ENCODE measurements at places on chromosomes 11 and 22.

DNA sequence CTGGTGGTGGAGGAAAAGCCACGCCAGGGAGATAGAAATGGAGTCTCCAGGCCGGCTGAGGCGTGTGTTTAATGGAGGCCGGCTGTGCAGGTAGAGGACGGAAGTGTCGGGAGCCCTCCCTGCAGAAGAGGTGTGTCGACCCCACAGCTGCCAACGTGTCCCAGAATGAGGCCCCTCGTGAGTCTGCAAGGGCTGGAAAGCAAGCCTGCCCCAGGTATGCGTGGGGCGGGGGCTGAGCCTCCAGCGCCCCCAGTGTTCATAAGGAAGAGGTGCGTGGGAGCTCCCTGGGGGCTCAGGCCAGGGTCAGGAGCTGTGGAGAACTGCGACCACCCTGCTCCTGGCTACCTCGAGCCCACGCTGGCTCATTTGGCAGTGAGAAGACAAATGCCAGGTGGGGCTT is 38.0 kb upstream of the JAM3 start:
- no peak for DNase-seq

- no peak for DNase-seq
These were observed 10.7 kb downstream of the DGCR8 start for GRCh38 chr22:20090730-20091240.

GRCh38 chr11:65439331-65440181 is 17.0 kb downstream of the NEAT1 start:
- no peak for DNase-seq

DNA sequence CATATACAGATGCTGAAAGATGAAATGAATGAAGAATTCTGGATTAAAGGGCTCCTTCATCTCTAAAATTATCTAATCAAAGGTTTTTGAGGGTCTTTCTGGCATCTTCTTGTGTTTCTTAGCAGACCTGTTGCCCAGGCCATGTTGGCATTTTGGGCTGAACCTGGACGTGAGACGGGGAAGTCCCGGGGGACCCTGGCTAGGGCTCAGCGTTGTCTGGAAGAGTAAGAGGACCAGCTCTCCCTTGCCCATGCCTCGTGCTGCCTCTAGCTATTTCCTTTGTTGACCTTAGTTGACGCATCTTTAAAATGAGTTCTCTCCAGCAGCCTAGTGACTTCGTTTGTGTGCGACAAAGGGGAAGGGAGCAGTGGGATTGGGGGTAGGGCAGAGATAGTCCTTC is 152.2 kb downstream of the ST3GAL4 start:
- DNase-seq: no peak

DNA sequence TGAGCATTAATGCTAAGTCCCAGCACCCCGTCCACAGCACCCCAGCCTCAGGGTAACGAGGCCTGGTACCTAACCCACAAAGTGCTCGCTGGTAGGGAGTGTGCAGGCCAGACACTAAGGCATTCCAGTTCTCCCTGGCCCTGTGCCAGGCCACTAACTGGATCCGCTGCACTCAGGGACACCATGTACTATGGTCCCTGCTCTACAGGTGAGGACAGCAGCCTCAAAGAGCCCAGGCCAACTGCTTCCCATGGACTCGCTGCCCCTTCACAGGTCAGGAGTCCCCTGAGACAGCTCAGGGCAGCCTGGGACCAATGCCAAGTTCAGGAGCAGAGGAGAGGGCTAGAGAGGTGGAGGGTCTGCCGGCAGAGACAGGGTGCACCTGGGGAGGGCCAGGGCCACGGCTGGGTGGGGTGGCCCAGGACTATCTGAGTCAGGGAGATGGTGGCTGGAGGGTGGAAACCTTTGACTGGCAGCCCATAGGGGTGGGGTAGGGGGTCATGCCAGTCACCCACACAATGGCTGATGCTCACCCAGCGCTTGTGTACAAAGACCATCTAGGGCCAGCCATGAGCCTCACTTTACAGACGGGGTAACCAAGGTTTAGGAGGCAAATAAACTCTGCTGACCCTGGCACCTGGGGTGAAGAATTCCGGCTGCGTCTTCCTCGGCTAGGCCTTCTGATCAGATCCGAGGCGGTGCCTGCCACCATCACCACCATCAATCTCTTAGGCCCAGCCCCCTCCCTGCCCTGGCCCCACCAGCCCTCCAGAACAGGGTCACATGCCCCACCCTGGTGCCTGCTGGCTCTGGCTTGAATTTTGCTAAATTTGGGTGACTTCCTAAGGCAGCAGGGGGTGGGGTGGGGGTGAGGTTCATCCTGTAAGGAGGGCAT is 5.6 kb downstream of the OSBPL5 start:
- DNase-seq: no peak

- no peak for DNase-seq
These were observed 72.1 kb upstream of the SLC22A12 start for GRCh38 chr11:64518928-64519327.

- DNase-seq: no peak
These were observed 60.2 kb downstream of the SMIM38 start for GRCh38 chr11:69215784-69216415.

DNA sequence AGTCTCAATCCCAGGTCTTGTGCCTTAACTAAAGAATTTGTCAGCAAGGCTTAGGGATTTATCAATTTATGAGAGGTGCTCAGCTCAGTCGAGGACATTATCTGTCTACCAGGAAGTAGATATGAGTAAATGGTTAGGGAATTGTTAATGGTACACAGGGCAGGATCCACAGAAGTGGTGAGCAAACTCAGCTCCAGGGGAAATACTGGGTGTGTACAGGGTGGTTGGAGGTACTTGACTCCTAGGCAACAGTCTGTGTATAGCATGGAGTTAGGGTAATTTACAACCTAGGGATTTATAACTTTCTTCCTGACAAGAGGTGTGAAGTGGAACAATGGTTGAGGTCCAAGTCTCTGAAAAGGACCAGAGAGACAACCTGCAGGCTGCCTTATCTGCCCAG is 123.4 kb upstream of the OR9Q1 start:
- DNase-seq: no peak

DNA sequence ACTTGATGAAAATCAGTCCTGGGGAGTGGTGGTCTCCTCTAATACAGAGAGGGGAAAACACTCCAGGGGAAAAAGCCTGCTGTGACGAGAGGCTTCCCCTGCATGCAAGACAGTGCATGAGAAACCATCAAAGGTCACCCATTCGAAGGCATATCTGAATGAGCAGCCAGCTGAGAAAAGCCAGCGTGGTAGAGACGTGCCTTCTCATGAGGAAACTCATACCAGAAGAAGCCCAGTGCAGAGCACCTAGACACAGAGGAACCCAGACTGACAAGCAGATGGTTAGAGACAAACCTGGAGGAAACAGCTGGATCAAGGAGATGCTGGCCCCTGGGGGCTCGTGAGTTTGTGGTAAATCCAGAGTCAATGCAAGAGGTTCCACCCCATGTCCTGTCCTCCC is 534.8 kb downstream of the BRD1 start:
- no peak for DNase-seq

GRCh38 chr11:70364745-70365543 is 33.4 kb upstream of the CTTN start:
- DNase-seq: peak; percentile 31

- DNase-seq: no peak
These were observed 128.2 kb downstream of the SGSM3 start for GRCh38 chr22:40498420-40499208.

DNA sequence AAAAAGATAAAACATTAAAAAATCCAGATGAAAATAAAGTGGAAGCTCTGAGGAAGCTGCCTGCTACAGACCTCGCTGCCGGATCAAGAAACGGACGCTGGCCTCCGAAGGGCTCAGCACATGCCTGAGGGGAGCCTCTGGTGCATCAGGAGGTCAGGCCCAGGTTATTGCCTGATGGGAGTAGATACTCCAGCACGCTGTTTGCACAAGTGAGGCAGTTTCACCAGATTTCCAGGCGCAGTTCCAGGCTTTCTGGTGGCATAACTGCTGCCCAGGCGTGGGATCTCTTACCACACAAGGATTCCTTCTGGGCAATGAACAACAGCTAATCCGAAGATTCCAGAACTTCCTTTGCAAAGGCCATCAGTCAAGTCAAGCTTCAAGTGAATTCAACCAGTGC is 154.2 kb downstream of the MPPED1 start:
- no peak for DNase-seq

- peak; percentile 70 for DNase-seq
These were observed 21.2 kb downstream of the PTPRJ start for GRCh38 chr11:48001438-48002021.

DNA sequence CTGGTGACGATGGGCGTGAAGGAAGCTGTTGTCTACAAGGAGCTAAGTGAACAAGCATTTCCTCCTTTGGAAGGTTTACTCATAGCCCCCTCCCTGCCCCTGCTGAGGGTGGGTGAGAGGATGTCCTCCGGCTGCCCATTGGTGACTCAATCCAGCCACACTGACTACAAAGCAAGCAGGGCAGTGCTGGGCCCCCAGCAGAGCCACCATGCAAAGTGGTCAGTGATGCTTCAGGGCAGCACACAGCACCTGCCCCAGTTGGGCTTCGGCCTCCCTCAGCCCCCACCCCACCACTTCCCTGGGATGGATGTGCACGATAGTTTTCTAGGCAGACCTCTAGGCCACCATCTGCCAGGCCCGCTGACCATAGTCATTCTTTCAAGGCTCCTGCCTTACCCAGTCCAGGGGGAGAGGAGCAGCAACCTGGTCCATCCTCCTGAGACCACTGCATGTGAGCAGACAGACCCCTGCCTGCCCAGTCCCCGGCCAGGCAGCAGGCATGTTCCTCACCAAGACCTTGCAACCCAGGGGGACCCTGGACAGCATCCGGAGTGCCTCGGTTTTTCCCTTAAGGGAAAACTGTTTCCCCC is 125.1 kb downstream of the BCR start:
- DNase-seq: no peak

DNA sequence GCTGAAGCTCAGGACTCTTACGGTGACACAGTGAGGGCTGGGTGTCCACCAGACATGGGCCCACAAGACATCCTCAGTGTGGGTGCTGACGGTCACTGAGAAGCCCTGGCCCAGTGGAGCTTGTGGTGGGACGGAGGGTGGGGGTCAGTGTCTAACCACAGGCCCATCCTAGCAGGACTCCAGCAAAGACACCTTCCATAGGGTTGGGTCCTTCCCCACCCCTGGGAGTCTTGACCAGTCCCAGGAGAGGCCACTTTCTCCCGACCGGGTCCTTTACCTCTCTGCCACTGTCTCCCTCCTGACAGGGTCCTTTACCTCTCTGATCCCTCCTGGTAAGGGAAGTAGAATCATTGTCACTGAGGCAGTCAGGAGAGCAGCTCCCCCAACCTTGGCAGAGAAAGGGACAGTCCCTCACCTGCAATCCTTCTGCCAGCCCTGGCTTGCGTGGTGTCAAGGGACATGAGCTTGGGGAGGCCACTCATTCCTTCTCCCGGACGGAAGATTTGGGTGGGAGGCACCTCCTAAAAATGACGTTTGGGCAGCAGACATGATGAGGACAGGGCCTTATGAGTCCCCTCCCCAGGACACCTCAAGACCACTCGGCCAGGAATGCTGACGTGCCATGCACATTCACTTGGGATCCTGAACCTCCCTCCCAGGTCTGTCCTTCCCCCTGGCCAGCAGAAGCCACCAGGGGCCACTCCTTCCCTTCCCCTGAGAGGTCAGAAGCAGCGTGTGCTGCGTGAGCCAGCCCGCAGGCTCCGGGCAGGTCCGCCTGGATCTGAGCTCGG is 91.5 kb upstream of the FGF3 start:
- no peak for DNase-seq

DNA sequence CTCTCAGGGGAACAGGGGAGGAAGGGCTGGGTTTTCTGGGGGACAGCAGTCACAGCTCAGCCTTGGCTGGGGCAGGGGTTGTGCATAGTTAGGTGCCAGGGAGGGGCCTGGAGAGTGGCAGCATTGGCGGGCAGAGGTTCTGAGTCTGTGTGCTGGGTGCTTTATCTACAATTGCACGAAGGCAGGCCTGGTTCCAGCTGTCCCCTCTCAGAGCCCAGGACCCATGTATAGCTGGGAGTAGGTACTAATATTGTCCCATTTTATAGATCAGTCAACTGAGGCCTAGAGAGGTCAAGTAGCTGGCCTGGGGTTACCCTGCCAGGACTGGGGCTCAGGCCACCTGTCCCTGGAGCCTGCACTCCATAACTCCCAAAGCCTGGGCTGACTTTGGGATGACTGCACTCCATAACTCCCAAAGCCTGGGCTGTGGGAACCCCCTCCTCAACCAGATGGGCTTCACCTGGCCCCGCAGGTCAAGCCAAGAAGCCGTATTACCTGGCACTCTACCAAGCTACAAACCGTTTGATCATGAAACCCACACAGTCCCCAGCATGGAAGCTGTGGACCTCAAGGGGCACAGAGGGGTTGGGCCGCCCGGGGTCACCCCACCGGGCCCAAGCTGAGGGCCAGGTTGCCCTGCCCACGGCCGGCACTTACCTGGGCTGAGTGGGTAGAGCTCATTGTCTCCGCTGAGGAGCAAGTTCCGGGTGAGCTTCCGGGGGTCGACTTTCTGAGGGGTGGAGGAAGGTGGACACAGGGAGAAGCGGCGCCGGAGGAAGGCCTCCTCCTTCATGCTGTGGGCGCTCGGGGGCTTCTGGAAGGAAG is 36.5 kb downstream of the OSBPL5 start:
- no peak for DNase-seq

- DNase-seq: no peak
These were observed 5.7 kb downstream of the SLC39A13 start for GRCh38 chr11:47413908-47414684.

DNA sequence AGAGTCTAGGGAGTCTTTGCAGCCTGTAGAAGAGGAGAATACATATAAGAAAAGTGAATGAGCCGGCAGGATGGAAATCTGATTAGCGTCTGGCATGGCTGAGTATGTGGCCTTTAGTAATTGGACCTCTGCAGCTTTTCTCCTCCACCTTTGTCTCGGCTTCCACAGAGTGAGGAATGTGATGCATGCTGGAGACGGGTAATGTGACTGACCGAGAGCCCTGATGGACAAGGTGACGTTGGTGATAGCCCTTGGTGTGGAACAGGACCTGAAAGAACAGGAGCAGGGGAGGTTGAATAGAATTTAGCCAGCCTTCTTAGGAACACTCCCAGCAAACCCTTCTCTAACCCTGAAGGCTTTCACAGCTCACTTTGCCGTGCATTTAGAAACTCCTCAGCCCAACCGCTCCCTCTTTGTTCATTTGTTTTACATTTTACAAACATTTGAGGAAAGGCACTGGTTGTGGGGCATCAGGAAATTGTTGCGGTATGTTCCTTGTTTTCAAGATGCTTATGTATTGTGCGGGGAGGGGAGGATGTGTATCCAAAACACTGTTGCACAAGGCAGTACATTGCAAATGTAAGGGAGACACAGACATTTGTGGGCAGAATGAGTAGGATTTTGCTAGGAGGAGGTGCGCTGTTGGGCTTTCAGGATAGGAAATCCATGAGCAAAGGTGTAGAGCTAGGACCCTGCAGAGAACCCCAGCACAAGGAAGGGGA is 6.9 kb downstream of the GTPBP1 start:
- DNase-seq: no peak

GRCh38 chr11:35096723-35097122 is 42.2 kb upstream of the CD44 start:
- no peak for DNase-seq

Data from activated T-cell treated with anti-CD3 and anti-CD28 coated beads for 1 hour (primary cell).